NCI-H2171 (cell line): ENCODE measurements at places on chromosomes 7 and 10.
A peak's percentile ranks its signal among the peaks of the same experiment; 100 is the strongest.

- DNase-seq: no peak
Measured at GRCh38 chr10:28429573-28430216, 103.2 kb upstream of the WAC start.

GRCh38 chr10:34433241-34434076, 381.6 kb downstream of the PARD3 start:
- no peak for DNase-seq

DNA sequence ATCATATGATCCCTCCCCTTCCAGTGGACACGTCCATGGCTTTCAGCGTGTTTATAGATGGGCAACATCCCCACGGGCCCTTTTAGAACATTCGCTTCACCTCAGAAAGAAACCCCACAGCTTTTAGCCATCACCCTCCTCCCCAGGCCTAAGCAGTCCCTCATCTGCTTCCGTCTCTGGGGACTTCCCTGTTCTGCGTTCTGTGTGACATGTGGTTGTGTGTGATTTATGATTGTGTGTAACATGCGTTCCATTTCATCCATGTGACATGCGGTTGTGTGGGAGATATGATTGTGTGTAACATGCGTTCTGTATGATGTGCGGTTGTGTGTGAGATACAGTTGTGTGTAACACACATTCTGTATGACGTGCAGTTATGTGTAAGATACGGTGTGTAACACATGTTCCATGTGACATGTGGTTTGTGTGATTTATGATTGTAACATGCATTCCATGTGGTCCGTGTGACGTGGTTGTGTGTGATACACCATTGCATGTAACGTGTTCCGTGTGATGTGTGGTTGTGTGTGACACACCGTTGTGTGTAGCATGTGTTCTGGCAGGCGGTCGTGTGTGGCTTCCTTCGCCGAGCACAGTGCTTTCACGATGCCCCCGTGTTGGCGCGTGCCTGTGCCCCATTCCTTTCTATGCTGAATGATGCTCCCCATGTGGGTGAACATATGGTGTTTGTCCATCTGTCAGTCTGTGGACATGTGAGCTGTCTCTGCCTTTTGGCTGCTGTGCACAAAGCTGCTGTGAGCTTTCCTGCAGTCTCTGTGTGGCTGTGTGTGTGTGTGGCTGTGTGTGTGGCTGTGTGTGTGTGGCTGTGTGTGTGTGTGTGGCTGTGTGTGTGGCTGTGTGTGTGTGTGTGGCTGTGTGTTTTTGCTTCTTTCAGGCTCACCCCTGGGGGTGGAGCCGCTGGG, 26.2 kb downstream of the PWWP2B start:
- DNase-seq: peak; percentile 54

- DNase-seq: no peak
Measured at GRCh38 chr7:115933471-115933870, 97.1 kb downstream of the TFEC start.

- no peak for DNase-seq
Measured at GRCh38 chr7:46550864-46551263, 629.8 kb upstream of the IGFBP3 start.

DNA sequence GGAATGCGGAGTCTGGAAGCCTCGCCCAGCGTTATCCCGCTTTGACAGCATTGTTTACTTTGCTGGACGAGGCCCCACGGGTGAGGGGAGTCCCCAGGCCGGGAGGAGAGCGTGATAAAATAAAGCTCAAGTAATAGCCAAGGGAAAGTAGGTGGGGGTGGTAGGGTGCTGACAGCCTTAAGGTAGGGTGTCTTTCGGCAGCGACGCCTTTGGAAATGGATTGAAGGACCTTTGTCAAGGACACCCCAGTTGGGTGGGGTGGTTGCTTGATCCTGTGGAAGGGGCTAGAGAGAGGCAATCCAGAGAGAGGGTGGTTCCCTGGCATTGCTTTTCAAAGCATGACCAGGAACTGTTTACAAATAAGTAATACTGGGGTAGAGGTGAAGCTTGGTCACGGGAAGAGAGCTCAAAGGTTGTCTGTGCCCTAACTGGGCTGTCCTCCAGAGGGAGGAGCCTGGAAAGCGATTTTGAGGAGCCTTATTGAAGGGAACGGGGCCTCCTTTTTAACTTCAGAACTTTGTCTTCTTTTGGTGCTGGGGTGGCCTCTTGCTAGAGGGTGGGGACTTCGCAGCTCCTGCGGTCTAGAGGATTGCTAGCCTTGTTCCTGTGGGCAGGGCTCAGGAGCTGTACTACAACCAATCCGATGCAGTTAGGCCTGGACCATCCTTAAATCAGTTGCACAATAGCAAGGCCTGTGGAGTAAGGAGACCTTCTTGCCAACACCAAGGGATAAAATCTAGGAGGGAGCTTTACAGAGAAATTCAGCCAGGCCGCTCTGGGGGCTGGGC, 1.3 kb downstream of the EIF4EBP2 start:
- DNase-seq: no peak

DNA sequence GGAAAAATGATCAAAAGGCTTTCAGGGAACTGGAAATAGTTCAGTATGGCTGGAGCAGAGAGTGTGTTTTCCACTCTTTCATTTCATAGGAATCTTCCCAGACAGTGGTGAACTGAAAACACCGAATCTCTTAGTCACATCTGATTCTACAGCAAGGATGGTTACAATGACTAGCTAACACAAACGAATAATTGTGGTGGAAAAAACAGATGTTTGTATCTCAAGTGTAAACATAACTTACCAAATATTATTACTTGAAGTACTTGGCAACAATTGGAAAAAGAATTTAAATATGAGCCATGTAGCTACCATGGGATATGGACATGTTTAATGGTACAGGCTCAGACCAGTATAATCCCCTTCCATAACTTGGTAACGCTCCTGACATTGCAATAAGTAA, 21.1 kb upstream of the BPGM start:
- DNase-seq: no peak

GRCh38 chr7:117750612-117751563, 122.4 kb downstream of the CTTNBP2 start:
- DNase-seq: peak; percentile 0

DNA sequence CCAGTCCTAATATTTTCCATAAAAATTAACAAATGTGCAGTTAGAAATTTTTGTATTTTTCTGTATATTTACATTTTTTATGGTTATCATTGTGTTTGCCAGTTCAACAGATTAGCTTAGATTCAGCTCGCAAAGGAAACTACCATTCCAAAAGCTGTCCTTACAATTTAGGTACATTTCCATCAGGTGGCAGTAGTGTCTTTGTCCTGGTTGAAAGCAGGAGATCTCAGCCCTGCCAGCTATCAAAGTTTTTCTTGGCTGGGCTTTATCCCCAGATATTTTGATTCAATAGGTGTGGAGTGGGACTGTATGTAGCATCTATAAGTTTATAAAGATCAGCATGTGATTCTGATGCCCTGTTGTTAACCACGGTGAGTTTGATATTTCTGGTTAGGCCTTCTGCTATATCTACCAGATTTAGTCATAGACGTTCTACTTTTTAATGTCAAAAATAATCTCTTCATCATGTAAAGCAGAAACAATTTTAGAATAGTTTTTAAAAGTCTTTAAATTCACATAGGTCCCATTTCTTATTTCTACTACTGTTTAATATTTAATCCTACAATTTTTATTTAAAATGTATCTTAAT, 15.5 kb upstream of the ICA1 start:
- no peak for DNase-seq

- no peak for DNase-seq
Measured at GRCh38 chr7:31023877-31024276, 28.2 kb upstream of the ADCYAP1R1 start.

- peak; percentile 39 for DNase-seq
Measured at GRCh38 chr10:70052462-70053217, at the start of gene MACROH2A2. MACROH2A2 (plus strand) TSS chr10:70052846; CDS start chr10:70075659, 22,813 bp downstream.
